ENCODE measurements at places on chromosomes 3 and 15.

- no peak for DNase-seq
These were observed 47.8 kb downstream of the CCDC54 start for GRCh38 chr3:107425033-107425432.

DNA sequence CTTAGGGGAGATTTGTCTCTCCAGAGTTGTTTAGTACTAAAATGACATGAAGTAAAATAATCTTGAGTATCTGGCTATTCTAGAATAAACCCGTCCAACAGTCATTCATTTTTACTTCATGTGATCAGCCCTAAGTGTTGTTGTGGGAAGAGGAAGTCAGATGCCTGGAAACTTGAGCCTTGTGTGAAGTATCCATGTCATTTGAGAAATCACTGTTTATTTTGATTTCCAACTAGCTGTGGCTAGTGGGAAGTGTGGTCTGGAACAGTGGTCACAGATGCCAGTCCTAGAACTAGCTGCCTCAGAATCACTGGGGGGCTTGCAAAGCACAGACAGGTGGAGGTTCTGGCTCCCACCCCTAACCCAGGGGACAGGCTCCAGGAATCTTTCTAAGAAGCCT lies 77.7 kb upstream of the LIMD1 start:
- no peak for DNase-seq

DNA sequence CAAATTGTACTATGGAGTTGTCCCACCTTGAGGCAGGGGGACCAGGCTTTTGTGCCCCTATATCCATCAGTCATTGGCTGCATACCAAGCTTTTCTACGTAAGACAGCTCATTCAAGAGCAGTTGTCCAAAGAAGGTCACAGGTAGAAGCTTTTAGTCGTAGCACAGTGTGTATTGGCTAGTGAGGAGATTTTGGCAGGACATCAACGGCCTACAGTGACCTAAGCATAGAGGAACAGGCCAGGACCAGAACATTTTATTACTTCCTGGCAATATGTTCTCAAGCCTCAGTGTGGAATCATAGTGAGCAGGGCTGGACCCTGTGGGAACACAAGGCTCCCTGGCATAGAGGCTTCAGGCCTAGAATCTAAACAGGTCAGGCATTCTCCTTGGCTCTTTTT lies 105.4 kb upstream of the ANKRD28 start:
- no peak for DNase-seq

GRCh38 chr3:56833022-56833421 lies 31.3 kb upstream of the ARHGEF3 start:
- no peak for DNase-seq

DNA sequence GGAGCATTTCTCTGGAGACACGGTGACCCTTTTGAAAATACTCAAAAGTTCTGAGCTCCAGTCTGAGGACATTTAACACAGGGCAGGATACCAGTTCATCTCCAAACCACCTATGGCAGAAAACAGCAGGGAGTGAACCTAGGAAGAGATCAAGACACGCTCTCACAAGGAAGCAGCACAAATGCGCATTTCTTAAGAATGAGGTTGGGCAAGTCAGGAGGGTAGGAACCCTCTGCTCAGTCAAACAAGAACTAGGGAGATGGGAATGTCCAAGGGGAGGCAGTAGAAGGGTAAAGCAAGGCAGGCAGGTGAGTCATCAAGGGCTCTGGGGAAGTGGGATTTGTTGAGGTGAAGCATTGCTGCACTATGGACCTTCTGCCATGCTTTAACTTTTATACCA lies 60.3 kb upstream of the PSMD6 start:
- DNase-seq: no peak

DNA sequence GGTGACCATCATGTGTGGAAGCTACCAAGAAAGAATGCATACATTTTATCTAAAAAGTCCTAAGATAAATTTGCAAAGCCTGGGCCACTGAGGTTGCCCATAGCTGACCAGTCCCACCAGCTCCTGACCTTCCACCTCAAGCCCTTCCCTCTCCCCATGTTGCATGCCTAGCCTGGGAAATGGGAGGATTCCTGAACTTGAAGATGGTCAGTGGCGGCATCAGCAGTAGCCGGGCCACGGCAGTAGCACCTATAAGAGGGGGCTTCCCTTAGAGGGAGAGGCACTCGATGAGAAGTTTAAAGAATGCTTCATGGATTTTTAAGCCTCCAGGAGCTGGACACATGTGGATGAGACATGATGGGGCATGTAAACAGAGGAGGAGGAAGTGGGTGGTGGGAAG lies 172.1 kb downstream of the KLF13 start:
- no peak for DNase-seq

All from stimulated activated effector memory CD8-positive, alpha-beta T cell treated with anti-CD3 and anti-CD28 coated beads, Interleukin-12 subunit alpha, Interleukin-12 subunit beta, amount 100 ng/mL, for 72 hours (primary cell).